ENCODE measurements at places on chromosomes 3 and 15. TPM values are rescaled to one million over a fixed set of nuclear protein-coding genes. Genes with fewer than 3 reads are reported as not detected.
A peak's percentile ranks its signal among the peaks of the same experiment; 100 is the strongest.

DNA sequence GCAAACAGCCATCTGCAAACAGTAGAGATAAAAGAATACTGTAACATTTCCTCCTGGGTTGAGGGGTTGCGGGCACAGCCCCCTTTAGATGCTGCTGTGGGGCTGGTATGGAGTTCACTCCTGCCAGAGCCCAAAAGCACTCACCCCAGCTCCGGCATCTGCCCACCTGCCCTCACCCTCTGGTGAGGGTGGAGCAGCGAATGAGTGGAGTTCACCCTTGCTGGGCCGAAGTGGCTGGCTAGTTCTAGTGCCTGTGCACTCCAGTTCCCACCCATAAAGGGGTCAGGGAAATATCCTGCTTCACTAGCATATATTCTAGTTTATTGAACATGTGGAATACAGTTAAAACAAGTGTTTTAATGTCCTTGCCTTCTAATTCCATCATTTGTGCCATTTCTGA lies 209.7 kb upstream of the SGO1 start:
- DNase-seq = no peak

GRCh38 chr15:43100971-43101370 lies 4.9 kb downstream of the UBR1 start:
- DNase-seq = no peak

GRCh38 chr3:134477938-134478337 lies 7.8 kb downstream of the ANAPC13 start:
- DNase-seq = no peak

Gene PCOLCE2
- 41.0 TPM for polyA plus RNA-seq

- DNase-seq = no peak
Observed at GRCh38 chr3:153591561-153592245, 429.7 kb downstream of the RAP2B start.

Gene FSTL1
- 119 TPM for polyA plus RNA-seq

Gene GPR160
- polyA plus RNA-seq = 2.0 TPM

Gene BTD
- polyA plus RNA-seq = 13.4 TPM

DNA sequence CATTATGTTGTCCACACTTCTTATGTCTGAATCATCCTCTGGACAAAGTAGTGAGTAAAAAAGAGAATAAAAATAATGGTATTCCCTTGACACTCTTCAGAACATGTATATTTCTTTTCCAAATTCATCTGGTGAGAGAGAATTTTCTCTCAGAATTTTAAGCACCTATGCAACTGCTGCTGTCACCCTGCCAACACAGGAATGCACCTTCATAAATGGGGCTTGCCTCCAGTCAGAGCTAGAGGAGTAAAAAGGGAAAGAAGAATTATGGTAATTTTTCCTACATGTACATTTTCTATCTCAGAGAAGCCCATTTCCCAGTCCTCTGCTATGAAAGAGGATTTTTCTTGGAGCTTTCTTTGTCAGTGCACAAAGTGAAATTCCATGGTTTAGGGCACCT lies 92.2 kb upstream of the ALCAM start:
- DNase-seq = peak; percentile 7

DNA sequence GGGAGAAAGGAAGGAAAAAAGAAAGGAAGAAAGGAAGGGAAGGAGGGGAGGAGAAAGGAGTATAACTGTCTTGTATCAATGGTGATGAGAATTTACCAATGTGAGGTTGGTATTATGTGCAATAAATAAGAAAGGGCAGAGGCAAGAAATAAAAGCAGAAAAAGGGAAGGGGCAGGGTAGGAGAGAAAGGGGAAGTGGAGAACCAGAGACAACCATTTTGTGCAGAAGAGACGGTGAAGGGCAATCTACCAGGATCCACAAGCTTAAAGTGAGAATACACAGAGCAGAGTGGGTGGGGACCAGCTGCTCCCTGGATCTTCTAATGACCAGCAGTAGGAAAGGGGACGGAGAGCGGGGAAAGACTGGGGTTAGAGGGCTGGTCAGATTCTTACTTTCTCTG lies 106.9 kb upstream of the SLCO2A1 start:
- no peak for DNase-seq

Gene CCDC39
- polyA plus RNA-seq = not detected

DNA sequence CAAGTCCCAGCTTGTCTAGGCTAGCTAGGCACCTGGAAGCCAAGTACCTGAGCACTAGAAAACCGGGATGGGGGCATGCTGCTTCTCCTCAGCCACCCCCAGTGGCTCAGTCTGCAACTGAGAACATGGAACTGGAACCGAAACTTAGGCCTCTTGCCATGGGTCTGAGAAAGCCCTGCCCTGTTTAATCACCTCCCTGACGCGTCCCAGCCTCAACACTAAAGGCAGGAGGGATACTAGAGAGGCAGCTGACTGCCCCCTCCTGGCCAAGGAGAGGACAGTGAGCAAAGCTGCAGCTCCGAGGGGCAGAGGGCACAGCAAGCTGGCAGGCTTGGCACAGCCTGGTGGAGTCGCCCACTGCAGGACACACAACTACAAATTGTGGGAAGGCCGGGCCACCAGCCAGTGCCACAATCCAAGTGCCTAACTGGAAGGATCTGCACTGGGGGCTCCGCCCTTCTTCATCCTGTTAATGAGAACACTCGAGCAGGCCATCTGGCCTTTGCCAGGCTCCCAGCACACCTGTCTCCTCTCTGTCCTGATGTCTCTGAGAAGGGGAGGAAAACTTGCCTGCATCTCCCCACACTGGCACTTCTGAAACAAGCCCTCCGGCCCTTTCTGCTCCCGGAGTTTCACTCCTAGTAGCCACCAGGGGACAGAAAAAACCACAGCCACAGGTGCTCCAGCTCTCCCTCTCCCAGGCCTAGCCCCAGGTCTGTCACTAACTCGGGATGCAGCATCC lies 53.7 kb downstream of the BDH1 start:
- DNase-seq = peak; percentile 28

Gene SI
- polyA plus RNA-seq = not detected

DNA sequence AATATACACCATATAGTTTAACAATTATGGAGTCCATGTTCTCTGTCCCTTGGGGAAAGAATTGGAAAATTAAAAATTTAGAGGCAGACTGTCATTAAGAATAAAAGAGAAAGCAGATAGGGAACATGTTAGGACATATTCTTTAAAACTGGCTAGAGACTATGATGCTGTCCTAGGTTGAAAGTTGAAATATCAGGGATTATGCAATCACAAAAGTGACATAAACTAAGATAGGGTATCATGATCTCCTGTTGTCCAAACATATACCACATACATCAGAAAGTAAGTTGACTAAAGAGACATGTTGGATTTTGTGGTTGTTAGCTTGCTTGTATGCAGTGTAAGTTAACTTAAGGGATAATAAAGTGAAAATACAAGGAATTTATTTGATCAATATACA lies 9.9 kb upstream of the EID1 start:
- no peak for DNase-seq

Gene ST6GAL1
- polyA plus RNA-seq = 3.8 TPM

DNA sequence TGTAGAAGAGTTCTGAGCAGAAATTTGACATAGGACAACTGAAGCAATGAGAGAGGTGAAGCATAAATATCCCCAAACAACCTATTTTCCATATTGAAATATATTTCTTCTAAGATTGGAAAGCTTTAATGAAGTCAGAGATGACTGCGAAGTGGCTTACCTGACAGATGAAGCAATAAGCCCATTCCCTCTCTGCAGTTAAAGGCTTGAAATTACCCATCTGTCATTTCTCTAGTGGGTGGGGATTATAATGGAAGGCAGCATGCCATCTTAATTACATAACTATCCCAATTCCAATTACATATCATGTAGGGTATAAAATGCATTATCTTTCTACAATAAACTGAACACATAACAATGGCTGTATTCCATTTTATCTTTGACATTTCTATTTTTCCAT lies 1070.5 kb downstream of the SI start:
- no peak for DNase-seq

GRCh38 chr15:85402195-85402881 lies 21.9 kb downstream of the AKAP13 start:
- no peak for DNase-seq

- peak; percentile 19 for DNase-seq
Observed at GRCh38 chr3:15331606-15332404, 581 bp downstream of the SH3BP5 start.

Gene IGDCC3
- polyA plus RNA-seq = 0.11 TPM

Gene GOLGA6B
- not detected for polyA plus RNA-seq

DNA sequence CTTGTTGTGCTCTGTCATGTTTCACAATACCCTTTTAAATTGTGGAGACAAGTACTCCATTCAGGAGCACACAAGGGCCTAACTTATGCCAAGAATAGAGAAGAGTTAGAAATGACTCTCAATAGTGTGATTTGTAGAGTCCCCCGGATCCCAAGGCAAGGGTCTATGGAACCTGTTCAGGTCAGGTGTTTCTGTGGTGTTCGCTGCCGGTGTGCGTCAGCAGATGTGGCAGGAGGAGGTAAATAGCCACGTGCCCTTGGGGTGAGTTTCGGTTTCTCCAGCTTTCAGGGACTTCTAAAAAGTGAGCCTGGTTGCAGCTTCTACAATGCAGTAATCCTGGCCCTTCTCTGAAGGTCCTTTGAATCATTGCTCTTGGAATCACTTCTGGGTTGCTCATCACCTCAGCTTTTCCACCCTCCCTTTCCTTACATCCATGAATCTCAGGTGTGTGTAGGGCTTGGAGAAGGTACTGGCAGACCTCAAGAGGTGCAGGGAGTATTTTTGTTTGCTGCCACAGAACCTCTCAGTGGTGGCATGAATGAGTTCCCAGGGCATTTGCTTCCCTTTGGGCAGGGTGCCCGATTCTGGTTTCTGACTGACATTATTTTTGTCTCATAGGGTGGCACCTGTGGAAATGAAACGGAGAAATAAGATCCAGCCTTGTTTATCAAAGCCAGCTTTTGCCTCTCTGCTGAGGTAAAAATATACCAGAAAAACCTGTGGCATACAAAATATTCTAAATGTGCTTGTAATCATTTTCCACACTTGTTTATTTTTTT lies 7.3 kb downstream of the ST3GAL6 start:
- no peak for DNase-seq

DNA sequence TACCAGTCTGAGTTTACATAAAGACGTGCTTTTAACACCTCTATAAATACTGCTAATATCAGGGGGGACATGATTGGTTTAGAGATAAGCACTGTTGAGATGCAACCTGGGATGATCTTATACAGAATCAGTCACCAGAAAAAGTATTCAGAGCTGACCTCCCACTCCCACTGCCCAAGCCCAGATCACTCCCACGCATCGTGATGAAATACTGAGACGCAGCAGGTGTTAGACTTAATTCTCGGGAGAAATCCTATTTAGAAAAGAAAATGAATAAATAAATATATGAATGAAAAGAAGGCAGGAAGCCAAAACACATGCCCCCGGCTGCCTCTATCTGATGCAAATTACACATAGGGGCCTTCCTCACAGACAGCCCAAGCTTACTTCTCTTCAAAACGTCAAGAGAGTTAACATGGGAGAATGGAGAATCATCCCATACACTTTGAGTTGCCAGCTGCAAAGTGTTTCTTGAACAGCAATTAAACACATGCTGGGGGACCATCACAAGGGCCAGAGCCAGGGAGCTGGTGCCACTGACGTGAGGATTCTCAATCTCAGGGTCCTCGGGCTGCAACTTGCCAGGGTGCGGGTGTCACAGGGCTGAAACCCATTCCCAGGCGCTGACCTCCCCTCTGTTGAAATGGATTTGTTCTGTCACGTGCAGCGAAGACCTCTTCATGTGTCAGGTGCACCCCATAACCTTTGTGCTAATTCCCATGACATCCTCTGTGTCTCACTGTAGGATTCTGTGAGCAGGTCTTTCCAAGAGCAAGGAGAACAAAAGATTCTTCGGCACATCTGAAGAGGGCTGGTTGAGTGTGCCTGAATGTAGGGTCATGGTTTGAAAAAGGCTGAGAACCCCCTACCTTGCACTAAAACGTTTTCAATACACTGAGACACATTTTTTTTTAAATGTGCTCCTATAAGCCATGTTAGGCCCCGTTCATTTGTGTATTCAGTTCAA lies 764.2 kb upstream of the ARRDC4 start:
- no peak for DNase-seq

Gene MAN2A2
- polyA plus RNA-seq = 29.6 TPM

DNA sequence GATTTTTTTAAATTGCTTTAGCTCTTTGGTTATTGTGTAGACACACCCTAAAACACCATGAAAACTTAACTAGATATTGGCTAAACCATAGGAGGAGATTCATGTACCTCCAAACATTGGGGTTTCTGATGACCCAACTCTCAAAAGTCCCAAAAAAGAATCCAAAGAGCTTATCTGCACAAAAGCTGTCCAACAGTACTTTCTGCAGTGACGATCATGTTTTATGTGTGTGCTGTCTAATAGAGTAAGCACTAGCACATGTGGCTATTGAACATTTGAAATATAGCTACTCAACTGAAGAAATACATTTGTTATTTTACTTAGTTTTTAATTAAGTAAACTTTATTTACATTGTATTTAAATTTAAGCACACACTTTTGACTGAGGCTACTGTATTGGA lies 818.2 kb upstream of the LMCD1 start:
- no peak for DNase-seq

DNA sequence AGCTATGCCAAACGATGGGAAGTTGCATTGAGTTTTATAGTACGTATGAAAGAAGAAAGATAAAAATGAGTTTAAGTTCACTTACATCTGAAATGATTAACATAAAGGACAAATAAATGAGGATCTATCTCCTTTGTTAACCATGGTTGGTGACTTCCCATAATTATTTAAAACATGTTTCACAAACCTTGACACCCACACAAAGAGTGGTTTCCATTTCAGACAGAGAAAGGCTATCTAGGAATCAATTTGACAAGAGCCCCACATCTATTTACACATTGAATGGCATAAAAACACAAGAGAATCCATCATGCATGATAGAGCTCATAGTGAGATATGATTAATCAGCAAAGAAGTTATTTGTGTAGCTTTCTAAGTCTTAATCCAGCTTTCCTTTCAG lies 14.2 kb upstream of the MTMR10 start:
- DNase-seq = no peak

GRCh38 chr15:101266034-101266433 lies 11.3 kb downstream of the SELENOS start:
- no peak for DNase-seq

GRCh38 chr3:111850537-111850936 lies 8.5 kb upstream of the PHLDB2 start:
- DNase-seq = no peak

- DNase-seq = no peak
Observed at GRCh38 chr3:195204360-195205163, 66.4 kb downstream of the XXYLT1 start.

- no peak for DNase-seq
Observed at GRCh38 chr3:107430996-107431245, 53.7 kb downstream of the CCDC54 start.

- DNase-seq = no peak
Observed at GRCh38 chr3:64763980-64764379, 76.2 kb upstream of the ADAMTS9 start.

Gene EFHB
- polyA plus RNA-seq = 2.1 TPM

Gene LRRC31
- not detected for polyA plus RNA-seq

All from A549 (cell line).